Activated gamma-delta T cell treated with anti-CD3 and anti-CD28 coated beads, Interleukin-2, amount 50 U/mL, for 16 hours (primary cell): ENCODE measurements at places on chromosomes 3 and 15.

DNA sequence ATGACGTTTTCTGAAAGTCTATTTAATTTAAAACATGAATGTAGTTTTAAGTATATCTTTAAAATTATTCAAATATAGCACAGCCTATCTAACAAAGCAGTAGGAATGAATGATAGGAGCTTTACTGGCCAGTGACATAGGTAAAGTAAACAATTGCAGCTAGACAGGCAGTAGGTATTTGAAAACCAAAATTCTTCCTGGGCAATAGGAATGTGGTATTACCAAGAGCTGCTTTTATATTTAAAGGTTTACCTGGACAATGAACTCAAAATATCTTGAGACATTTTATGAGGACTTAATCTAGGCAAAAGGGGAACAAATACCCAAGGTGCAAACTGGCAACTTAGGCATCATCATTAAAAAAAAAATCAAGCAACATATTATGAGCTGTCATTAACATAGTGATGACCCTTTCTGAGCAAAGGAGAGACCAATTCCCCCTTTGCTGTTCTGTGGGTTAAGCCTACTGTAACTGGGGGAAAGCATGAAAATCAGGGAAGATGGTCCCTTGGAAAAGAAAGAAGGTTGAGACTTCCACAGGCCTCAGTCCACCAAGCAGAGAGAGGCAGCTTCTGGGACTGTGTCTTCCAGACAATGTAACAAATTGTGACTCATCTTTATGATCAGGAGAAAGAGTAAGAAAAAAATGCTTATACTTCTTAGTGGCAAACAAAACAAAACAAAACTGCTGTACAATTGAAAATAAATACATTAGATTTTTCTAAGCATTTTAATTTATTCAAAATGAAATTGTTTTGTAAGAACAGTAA lies 12.9 kb downstream of the ISL2 start:
- DNase-seq = no peak

DNA sequence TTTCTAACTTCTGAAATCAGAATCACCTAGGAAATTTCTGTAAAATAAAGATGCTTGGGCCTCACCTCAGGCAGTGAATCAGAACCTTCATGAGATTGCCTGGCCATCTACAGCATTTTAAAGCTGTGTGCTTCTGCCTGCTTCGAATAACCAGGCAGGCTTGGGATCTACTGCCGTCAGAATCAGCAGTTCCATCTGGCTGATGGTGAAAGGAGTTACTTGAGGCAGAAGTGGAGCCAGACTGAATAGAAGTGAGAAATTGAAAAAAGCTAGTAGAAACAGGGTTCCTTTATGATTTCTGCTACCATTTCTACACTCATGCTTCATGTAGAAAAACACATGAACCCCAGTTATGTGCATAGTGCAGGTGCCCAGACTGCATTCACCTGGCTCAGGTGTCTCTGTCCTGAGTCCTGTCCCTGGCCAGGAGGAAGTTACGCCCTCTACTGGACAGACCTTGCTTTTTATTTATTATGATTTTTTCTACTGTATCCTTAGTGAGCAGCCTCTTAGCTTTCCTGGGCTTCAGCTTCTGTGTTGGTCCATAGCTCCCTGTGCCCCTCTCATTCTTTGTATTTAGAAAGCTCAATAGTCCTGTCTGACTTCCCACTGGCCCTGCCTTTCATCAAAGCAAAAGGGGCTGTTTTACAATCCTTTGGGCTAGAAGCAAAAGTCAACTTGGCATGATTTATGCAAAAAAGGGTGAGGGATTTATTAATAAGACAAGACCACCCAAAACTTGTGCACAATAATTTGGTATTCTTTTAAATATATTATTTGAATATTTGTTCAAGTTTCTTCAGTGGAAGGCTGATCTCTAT lies 200.8 kb upstream of the GOLGA6L4 start:
- DNase-seq = no peak

- no peak for DNase-seq
Measured at GRCh38 chr3:30130391-30130790, 476.0 kb upstream of the TGFBR2 start.

- no peak for DNase-seq
Measured at GRCh38 chr3:155741603-155742002, 3.3 kb downstream of the PLCH1 start.
